ENCODE measurements at places on chromosomes 3 and 15.

DNA sequence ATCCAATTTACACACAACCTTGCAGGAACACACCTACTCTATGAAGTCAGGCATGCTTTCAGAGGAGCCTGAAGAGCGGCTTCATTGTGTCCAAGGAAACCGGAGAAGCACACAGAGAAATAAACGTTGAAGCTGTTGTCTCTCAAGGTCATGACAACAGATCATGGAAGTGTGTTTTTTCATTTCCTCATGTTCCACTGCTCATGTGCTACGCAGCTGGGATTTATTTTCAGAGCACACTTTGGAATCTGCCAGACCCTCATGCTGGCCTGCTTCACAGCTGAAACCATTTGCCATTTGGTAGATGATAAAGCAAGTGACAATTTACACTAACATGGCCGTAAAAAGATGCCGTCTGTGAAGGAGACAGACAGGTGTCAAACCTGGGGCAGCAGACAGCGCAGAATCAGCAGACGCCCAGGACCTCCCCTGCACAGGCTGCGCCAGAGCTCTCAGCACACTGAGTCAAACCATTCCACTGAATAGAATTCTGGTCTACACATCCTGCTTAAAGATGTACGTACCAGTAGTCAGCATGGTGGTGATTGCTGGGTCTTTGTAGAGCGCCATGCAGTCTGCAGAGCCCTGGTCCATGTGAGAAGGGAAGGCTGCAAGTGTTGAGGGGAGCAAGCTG is 99.3 kb downstream of the ARNT2 start:
- DNase-seq = no peak

DNA sequence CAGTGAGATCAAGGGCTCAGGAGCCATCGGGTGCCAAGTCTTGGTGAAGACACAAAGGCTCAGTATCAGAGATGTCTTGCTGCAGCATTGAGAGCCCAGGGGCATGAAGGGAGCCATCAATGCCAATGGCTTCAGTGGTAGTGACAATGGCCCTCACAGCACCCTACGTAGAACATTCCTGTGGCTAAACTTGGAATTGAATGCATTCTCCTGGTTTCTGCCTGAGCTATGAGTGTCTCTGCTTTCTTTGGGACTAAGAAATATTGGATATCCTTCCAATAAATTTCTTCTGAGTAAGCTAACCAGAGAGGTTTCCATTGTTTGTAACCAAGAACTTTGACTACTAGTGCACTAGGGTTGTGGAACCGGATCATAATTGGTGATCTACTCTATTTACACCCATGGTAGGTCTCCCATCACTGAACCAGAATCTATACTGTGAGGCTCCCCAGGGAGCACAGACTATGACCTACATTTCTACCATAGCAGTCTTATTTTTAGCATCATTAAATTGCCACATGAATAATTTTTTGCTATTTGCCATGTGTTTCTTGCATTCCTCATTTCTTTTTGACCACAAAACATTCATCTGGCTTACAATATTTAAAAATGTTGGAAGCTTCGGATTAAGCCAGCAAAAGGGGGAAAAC is 31.6 kb upstream of the PDZRN3 start:
- DNase-seq = no peak

DNA sequence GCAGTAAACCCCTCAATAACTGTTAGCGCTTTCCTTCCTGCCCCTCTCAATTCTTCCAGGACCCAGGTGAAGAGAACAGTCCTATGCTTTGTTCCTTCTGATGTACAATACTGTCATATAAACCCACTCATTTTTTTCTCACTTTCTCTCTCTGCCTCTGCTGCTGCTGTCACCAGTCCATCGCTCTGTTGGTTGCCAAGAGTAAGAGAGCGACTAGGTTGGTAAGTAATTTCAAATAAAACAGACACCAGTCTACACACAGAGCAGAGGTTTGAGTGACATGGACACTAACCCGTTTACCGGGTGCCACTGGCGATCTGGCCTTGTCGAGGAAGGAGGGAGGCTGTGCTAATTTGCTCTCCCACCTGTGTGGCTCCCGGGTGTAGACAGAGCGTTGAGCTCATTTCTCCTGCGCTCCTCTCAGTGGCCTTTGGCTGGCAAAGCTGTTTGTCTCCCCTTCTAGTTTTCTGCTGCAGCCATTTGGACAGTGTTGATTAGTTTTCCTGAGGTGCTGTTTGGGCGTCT is 215.4 kb downstream of the THSD4 start:
- no peak for DNase-seq

- no peak for DNase-seq
These were observed 464.3 kb upstream of the WNT5A start for GRCh38 chr3:55951388-55951787.

DNA sequence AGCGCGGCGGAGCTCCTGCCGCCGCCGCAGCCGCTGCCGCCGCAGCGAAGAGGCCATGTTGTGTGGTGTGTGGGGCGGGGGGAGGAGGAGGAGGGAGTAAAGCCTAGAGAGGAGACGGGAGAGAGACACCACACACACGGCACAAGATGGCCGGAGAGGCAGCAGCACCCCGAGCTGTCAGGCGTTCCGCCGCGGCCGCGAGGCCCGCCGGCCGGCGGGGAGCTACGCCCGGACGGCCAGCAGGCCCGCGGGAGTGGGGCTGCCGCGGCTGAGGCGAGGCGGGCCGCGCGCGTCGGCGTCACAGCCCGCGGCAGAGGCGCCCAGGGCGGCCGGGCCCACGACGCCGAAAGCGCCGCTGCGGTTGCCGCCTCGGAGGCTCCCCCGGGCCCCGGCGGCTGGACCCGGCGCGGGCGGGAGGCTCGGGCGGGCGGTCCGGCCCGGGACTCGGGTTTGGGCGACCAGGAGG is 17.4 kb upstream of the CHD2 start:
- DNase-seq = peak; percentile 98

- no peak for DNase-seq
These were observed 328.8 kb upstream of the GRM7 start for GRCh38 chr3:6532101-6532500.

DNA sequence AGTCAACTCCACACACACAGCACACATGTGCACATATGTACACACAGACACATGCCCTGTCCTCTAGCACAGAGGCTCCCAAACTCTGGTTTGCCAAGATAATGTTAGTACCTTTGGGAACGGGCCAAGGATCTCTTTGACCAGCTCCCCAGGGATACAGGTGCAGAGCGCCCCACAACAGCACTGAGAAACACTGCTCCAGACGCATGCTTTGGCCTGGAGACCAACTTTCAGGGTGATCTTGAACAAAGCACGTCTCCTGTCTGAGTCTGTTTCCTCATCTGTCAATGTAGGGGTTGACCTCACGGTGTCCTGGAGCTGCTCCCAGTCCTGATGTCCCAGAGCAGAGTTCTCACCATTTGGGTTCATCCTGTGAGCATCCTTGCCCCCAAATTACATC is 15.9 kb upstream of the SKOR1 start:
- no peak for DNase-seq

GRCh38 chr3:16916840-16917239 is 32.1 kb downstream of the PLCL2 start:
- no peak for DNase-seq

DNA sequence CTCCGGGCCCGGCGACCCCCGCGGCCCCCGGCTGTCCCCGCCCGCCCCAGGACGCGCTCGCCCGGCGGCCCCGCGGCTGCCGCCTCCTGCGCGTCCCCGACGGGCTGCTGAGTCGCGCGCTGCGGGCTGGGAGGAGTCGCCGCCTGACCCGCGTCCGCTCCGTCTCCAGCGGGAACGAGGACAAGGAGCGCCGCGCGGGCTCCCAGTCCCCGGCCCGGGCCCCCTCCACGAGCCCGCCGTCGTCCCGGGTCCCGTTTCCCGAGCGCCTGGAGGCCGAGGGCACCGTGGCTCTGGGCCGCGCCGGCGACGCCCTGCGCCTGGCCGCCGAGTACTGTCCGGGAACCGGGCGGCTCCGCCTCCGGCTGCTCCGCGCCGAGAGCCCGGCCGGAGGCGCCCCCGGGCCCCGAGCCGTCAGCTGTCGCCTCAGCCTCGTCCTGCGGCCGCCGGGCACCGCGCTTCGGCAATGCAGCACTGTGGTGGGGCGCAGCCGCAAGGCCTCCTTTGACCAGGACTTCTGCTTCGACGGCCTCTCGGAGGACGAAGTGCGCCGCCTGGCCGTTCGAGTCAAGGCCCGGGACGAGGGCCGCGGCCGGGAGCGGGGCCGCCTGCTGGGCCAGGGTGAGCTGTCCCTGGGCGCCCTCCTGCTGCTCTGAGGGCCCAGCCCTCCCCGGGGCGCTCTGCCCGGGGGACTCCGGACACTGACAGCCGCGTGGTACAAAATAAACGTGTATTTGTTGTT is 1.5 kb downstream of the C2CD4A start:
- no peak for DNase-seq

DNA sequence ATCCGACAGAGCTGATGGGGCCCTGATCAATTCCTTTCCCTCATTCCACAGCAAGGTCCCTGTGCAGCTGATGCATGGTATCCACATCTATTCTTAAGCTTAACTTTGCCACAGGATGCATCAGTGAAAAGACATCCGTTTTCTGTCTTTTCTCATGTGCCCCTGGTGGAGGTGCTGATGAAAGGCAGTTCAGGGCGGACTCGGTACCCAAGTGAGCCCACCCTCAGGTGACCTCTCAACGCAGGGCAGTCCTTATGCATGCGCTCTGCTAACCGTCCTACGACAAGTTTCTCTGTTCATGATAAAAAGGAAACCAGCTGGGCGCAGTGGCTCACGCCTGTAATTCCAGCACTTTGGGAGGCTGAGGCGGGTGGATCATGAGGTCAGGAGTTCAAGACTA is 251.4 kb downstream of the ADAMTS17 start:
- no peak for DNase-seq

GRCh38 chr3:142998439-142998838 is 2.9 kb upstream of the U2SURP start:
- no peak for DNase-seq

DNA sequence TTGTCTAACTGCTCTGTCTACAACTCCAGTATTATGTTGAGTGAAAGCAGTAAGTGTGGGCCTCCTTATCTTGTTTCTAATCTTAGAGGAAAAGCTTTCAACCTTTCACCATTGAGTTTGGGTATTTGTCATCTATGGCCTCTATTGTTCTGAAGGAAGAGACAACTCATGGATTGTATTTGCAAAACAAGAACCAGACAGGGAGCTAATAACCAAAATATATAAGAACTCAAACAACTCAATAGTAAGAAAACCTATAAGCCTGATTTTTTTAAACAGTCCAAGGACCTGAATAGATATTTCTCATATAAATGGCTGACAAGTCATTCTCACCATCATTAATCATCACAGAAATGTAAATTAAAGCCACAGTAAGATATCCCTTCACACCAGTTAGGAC is 113.0 kb downstream of the TAFA4 start:
- DNase-seq = no peak

- DNase-seq = no peak
These were observed 124.3 kb upstream of the PTX3 start for GRCh38 chr3:157312376-157312745.

GRCh38 chr3:9195390-9195789 is 54.1 kb downstream of the SRGAP3 start:
- no peak for DNase-seq

- no peak for DNase-seq
These were observed 94.9 kb downstream of the ST6GAL1 start for GRCh38 chr3:187025254-187025655.

DNA sequence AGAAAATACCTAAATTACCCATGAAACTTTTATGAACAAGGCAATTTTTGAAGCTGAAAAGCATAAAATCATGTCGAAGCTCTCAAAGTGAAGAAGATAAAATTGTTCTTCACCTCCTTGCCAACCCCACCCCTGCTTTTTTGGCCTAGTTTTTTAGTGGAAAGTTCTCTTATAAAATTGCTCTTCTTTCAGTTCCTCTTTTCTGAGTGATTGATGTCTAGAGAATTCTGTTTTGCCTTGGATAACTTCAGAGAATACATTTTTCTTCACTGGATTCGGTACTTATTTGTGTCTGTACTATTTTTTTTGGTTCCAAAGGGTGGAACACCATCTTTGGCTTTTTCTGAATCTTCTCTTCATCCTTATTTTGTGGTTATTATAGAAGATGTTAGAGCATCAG is 25.0 kb upstream of the PYDC2 start:
- DNase-seq = no peak

DNA sequence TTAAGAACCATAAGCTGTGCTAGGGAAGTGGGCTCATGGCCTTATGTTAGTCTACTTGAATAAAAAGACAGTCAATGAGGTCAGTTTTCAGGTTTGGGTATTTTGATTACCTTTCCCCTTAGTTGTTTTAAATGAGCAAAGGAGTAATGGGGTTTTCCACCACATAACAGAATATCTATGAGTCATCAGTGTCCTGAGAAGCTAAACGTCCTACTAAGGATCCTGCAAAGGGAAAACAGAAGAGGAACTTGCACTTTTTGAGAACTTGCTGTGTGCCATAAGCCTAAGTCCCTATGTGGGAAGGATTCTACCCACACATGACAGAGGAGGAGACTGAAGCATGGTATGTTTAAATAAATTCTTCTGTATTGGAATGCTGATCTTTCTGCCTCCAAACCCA is 292.8 kb upstream of the TMC3 start:
- DNase-seq = no peak

DNA sequence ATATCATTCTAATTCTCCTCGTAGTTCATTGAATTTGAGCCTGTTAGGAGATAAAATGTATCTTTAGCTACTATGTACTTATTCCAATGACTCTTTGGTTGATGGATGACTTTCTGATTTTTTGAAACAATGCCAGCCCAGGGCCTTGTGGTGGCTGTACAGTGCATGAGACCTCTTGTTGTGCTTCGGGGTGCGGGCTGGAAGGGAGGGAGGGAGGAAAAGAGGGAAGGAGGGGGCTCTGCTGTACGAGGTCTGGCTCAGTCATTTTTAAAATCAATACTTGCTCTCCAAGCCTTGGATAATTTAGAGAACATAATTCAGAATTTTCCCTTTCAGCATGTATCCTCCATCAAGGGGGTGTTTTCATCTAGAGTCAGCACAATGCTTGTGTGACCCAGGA is 399.7 kb upstream of the ONECUT1 start:
- DNase-seq = no peak

DNA sequence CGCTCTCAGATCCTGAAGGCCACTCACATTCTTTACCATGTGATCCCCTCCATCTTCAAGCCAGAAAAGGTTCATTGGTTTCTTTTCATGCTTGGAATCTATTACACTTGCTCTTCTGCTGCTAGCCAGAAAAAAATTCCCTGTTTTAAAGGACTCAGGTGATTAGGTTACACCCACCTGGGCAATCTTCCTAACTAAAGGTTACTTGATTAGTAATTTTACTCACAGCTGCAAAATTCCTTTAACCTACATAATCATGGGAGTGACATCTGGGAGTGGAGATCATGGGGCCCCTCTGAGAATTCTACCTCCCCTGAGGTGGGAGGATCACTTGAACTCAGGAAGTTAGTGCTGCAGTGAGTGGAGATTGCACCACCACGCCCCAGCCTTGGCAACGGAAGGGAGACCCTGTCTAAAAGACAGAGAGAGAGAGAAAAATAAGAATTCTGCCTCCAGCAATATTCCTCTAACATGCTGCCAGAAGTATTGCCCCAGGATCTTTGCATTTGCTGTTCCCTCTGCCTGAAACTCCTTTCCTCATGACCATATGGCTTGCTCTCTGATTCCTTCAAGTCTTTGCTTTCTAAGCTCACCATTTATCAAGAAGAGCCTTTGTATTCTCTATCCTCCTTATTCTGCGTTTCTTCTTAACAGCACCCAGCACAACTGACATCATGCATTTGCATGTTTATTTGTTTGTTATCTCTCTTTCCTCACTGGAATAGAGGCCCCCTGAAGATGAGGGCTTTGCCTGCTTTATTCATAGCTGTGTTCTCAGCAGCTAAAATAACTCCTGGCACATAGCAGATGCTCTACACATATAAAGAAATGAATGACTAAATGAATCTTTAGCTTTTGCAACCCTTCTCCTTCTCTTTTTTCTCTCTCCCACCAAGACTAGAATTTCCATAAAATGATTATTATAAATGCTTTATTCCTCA is 68.2 kb downstream of the EDEM1 start:
- DNase-seq = no peak
